ENCODE measurements at places on chromosomes 1 and 21.

GRCh38 chr1:58755468-58755872 lies 28.4 kb downstream of the JUN start:
- DNase-seq = peak; percentile 61

DNA sequence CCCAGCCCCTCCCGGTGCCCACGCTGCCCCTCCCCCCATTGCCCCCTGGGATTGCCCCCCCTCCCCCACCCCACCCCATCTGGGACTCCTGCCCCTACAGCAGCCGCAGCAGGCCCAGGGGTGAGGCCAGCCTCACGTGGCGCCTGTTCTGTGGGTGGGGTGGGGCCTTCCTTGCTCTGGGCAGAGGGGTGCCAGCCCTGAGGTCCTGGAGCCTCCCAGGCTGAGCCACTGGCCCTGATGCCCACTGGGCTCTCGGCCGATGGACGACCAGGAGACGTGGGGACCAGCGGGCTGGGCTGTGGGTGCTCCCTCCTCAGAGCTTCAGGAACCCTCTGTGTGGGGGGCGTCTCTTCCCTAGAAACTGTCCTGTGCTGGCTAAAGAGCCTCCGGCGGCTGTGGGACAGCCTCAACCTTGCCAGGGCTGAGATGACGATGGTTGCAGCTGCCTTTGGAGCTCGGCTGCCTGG lies 5.8 kb upstream of the C1orf159 start:
- no peak for DNase-seq

DNA sequence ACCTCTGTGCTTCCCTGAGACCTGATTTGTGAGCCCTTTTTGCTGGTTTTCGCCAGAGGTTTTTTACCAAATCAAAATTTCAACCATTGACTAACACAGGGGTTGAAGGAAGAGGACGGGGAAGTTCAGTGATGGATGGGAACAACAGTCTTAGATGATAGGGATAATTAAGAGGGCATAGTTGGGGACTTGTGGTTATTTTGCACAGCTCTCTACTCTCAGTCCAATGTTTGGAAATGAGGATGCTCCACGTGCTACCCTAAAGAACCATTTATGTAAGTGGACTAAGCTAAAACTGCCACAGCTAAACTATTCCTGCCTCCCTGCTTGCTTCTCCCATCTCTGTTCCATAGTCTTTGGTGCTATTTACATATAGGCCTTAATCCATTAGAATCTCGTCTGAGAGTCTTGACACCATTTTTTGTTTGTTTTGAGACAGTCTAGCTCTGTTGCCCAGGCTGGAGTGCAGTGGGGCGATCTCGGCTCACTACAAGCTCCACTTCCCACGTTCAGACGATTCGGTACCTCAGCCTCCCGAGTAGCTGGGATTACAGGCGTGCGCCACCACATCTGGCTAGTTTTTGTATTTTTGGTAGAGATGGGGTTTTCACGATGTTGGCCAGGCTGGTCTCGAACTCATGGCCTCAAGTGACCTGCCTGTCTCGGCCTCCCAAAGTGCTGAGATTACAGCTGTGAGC lies 684 bp upstream of the MCL1 start:
- no peak for DNase-seq

DNA sequence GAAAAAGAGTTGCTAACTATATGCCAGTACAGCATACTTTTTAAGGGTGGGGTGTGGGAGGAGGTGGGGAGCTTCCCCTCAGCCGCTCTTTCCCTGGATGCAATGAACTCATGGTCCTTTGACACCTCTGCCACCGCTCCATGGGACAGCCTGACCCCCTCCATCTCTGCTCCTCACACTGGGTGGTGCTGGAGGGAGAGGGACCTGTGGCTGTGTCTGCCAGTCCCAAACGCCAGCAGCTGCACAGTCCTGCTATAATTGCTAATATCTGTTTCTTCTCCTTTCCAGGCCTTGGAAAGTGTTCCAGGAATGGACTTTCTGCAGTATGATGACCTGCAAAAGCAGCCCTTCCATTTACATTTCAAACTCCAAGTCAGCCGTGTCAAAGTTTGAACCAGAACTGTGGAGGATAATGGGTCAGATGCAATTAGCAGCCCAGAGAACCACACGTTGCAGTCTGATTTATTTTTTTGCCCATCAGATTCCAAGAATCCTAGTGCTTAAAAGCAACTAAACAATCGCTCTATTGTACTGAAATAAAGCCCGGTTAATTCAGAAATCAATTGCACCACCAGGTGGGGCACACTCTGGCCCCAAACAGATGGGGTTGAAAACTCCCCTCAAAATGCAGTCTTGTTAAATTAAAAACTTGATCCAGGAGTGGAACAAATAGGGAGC lies 160.7 kb upstream of the LMO4 start:
- no peak for DNase-seq

DNA sequence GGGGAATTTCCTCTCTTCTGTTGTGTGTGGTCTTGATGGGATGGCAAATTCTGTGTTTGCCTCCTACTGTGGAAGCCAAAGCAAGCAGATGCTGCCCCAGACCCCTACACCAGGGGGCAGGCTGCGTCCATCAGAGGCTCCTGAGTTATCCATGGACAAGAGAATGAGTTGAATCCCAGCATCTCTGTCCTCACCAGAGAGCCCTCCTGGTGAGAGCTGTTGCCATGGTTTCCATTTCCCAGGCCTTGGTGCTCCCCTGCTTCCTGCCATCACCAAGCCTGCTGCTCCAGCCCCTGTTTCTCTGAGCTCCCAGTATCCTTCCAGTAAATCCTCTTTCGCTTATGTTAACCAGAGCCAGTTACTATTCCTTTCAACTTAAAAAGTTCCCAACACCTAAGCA lies 20.4 kb upstream of the GNG12 start:
- no peak for DNase-seq

DNA sequence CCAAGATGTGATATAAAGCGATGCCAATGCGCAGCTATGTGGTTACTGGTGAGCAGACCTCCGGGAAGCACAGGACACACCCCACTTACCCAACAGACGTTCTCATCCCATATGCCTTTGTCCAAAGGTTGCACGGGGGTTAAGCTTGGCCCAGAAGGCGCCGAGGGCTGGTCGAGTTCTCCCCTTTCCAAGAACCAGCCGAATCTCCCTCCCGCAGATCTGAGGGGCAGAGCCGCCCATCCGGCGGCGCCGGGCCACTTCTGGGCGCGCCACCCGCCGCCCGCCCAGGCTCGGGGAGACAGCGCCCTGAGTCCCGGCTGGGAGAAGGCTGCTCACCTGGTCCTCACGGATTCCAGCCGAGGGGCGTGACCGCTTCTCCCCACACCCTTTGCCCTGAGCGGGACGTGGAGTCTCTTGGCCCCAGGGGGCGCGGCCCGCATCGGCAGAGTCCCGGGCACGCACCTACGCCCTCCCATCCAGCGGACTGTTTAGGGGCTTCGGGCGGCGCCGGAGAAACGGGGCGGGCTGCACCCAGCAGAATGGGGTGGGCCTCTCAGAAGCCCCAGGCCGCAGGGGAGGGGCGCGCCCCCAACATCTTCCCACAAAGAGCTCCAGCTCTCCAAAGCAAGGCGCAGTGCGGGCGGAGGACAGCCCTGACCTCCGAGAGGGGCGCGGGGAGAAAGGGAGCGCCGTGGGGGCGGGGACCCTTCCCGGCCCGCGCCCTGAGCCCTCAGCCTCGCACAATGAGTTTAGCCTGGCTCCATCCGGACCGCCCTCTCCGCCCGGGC lies 615 bp downstream of the GPR161 start:
- peak; percentile 9 for DNase-seq

- DNase-seq = no peak
These were observed 66.7 kb downstream of the TTLL7 start for GRCh38 chr1:83932281-83932680.

DNA sequence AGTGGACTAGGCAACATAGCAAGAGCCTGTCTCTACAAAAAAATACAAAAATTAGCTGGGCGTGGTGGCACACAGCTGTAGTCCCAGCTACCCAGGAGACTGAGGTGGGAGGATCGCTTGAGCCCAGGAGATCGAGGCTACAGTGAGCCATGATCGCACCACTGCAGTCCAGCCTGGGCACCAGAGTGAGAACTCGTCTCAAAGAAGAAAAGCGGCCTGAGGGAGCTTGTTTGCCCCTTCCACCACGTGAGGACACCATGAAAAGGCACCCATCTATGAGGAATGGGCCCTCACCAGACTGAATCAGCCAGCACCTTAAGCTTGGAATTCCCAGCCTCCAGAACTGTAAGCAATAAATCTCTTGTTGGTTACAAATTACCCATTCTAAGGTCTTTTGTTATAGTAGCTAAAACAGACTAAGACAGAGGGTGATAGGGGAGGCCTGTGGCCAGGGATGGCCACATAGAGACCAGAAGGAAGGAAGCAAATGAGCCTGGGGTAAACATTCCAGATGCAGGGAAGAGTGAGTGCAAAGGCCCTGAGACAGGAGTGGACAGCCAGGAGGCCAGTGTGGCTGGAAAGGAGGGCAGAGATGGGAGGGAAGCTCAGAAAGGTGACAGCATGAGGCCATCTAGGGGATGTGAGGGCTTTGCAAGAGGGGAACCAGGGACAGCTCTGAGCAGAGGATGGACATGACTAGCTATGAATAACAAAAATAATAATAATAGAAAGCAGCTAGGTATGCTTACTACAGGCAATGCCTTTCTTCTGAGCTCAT lies 120.1 kb downstream of the MATN1 start:
- no peak for DNase-seq

- no peak for DNase-seq
These were observed 36.4 kb upstream of the ARHGEF10L start for GRCh38 chr1:17503146-17503545.

All from CD4-positive, CD25-positive, alpha-beta regulatory T cell (primary cell).